ENCODE measurements at places on chromosomes 2 and 18.

- DNase-seq: no peak
These were observed 6.5 kb downstream of the TTR start for GRCh38 chr18:31598021-31598805.

DNA sequence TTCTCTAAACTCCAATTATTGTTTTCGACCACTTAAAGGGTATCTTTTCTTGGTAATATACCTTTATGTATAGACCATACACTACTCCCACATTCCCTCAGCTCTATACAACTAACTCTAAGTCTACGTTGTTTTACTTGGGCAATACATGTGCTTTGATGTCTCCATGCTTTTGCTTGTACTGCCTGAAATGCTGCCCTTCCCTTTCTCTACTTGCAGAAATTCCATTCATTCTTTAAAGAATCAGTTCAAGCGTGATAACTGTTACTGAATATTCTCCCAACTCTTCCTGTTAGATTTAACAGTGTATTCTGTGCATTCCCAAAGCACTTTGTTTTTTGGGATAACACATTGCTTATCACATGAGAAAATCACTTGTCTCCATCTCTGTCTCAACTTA is 157.0 kb upstream of the AQP4 start:
- no peak for DNase-seq

DNA sequence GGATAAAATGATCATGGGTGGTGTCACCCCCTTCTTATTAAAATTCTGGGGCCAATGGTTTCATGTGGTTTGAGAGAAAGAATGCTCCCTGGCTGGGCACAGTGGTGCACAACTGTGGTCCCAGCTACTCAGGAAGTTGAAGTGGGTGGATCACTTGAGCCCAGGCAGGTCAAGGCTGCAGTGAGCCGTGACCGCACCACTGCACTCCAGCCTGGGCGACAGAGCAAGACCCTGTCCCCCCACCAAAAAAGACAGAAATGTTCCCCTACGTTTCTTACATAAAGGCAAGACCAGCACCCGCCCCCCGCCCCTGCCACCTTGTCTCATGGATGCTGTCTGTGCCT is 53.0 kb upstream of the ID2 start:
- DNase-seq: no peak

- no peak for DNase-seq
These were observed 19.9 kb upstream of the TMEM131 start for GRCh38 chr2:98015671-98016070.

DNA sequence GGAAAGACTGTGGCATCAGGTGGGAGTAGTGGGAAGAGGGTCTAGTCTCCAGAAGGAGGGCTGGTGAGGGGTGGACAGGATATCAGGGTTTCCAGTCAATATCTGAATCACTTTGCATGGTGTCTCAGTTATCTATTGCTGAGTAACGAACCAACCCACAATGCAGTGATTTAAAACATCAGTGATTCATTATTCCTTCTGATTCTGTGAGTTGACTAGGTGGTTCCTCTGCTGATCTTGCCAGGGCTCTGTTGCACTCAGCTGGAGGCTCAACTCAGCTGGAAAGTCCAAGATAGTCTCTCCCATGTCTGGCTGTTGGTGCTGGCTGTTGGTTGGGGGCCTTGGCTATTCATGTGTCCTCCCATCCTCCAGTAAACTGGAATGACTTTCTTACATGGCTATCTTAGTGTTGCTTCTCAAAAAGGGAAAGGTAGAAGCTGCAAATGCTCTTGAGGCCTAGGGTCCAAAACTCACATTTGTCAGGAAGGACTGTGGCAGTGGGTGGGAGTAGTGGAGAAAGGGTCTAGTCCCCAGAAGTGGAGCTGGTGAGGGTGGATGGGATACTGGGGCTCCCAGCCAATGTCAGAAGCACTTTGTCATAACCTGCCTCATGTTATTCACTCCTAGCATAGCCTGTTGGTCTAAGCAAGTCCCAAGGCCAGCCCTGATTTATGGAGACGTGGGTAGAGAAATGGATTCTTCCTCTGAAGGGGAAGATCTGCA is 13.9 kb downstream of the IL1F10 start:
- no peak for DNase-seq

DNA sequence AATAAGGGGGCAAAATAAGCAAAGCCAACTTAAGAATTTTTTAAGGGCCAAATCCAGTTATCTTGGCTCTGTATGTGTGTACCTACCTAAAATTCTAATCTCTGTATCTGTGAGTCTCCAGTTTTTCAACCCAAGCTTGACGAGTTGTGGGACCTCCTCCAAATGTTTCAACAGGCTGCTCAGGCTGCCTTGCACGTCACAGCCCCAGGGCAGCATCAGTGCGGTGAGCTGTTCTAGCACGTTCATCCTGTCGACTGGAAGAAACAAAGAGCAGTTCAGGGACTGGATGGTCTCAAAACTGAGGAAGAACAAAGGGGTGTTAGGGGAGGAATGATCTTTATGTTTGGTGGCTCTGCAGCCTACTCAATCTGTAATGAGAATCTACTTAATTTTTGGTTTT is 29.4 kb downstream of the NLRC4 start:
- DNase-seq: no peak

DNA sequence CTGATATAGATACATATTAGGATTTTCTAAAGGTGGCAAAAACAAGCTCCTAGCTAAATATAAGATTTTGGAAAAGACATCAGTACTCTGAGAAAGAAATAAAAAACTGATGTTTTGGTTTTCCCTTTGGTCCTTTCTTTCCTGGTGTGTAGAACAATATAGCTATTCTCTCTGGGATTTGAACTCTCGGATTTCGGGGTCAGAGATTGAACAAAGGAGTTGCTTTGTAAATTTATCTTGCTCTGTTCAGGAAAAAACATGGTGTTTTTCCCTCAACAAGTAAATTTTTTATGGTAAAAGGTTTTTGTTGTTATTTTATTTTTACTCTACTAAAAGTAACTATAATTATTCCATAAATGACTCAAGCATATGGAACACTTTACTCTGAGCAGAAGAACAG is 889.3 kb downstream of the ERBB4 start:
- DNase-seq: no peak

- DNase-seq: no peak
These were observed 122.2 kb downstream of the TANC1 start for GRCh38 chr2:159090514-159091201.

DNA sequence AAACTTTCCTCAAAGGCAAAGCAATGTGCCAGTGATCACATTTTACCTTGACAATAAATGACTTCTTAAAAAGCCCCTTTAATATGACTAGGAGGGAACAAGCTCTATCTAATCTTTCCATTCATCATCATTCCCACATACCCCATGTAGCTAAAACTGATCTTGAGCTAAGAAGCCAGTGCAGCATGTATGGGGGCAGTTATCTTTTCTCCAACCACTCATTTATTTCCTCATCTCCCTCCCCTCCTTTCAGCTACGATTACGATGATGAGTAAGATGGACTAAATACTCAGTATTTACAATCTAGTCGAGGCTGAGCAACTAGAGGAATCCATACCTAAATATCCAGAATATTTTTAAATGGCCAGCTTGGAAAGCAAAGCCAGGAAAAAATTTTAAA is 35.5 kb downstream of the PNO1 start:
- no peak for DNase-seq
